ENCODE measurements at places on chromosomes 4 and X.

DNA sequence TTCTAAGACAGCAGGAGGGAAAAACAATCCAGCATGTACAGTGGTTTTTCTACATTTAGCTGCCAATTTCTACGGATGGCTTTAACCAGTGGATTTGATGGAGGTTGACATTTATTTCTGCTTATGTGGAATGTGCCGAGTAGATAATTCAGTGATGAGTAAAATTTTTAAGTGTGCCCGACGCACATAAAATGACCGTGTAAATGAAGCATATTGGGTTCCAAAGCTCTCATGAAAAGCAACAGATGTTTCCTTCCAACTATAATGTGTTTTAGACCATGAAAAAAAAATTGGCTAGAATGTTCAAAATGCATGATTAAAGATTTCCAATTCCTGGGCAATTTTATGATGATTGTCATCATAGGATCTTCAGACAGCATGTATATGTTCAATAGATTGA is 14.1 kb downstream of the INPP4B start:
- DNase-seq = no peak

DNA sequence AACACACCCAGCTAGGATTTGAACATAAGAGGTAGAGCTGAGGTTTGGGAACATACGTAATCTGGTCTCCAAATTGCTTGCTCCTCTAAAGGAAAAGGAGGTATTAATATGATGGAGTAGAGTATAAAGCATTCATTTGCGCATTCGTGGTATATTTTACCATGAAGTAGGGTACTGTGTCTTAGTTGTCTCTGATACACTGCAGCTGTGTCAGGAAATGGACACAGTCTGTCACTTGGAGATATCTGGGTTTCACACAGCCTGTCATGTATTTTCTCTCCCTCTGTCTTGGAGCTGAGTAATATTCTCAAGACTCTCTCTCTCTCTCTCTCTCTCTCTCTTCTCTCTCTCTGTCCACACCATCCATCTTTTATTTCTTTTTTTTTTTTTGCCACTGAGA is 274.8 kb upstream of the UGT8 start:
- DNase-seq = no peak

DNA sequence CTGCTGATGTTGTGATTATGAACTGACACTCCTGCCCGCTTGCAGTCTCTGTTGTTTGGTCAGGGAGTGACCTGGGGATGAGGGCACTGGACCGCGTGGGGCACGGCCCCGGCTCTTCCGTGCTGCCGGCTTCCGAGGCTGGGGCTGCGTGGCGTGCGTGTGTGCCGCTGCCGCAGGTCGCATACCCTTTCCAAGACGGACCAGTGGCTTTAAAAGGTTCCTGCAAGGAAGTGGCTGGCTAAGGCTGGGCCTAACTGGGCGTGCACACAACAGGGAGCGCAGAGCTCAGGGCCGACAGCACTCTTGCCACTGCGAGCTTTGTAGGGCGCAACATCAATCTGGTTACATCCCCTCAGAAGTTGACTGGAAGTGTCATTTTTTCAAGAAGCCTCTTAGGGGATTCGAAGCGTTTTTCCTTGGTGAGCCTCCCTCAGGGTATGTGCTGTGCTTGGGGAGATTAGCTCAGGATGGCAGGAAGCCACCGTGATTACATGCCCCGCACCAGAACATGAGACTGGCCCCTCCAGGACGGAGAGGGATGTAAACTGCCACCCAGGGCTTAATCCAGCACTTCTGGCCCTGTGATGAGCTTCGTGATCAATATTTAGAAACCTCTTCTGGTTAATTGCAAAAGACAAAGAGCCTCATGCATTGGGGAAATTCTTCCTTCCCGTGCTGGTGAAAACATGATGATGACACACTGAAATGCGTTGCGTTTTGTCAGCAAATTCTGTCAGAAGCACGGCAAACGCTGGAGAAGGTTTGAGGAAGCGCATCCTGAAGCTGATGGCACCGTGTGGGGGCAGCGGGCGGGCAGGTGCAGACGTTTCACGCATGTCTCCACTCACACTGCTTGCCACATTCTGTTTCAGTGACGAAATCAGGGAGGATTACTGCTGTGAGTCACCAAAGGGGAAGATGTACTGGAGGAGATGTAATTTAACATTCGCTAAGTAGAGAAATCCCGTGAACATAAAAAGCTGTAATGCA is 11.1 kb downstream of the MAEA start:
- DNase-seq = peak; percentile 68

DNA sequence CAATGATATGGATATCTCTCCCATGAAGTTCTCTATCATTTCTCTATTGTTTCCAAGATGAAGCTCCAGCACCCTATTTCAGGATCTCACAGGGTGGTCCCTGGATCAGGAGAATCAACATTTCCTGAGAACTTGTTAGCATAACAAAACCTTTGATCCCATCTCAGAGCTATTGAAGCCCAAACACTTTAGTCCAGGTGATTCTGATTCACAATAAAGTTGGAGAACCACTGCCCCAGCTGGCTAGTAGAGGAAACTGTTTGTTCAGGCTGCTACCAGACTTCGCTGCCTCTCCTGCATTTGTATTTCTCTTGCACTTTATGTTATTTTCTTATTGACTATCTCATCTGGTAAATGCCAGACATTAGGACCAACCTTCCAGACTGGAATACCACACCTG is 65.4 kb downstream of the CEP44 start:
- no peak for DNase-seq

- DNase-seq = no peak
These were observed 249.7 kb upstream of the TTC29 start for GRCh38 chr4:147195386-147195785.

DNA sequence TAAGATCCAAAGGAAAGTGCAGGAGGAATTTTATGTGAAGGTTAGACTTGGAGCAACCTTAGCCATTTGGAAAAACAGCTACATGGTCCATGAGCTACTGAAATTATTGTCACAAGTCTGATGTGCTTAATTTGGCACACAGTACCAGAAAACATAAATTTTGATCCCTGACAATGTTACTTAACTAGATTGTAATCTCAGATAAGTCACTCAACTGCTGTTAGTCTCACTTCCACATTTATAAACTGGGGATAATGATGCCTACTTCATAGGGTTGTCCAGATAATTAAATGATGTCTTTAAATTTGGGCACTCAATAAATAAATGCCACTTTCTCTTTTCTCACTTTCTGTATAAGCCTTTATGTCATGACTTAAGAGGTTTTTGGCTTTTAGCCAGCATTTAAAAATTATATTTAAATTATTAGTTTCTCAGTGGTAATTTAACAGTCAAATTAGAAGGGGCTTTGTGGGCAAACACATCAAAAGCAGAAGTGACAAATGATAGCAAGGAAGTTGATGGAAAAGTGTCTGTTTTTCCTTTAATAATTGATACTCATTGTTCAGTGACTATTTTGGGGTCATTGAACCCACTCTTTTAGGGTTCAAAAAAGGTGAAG is 58.3 kb downstream of the PAQR3 start:
- no peak for DNase-seq

GRCh38 chrX:75522565-75523431 is at the start of gene ZDHHC15:
Gene ZDHHC15, minus strand, starts transcription at chrX:75523037. Its CDS starts 13 bp downstream, at chrX:75523024.
- DNase-seq = peak; percentile 59

DNA sequence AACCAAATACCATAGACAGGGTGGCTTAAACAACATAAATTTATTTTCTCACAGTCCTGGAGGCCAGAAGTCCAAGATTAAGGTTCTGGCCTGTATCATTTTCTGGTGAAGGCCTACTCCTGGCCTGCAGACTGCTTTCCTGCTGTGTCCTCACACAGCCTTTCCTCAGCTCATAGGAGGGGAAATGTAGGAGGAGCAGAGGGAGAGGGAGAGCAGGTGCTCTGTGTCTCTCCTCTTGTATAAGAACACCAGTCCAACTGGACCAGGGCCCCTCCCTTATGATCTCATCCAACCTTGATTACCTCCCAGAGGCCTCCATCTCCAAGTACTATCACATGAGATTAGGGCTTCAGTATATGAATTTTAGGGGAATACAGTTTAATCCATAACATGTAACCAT is 34.3 kb downstream of the RAPGEF2 start:
- DNase-seq = no peak

GRCh38 chrX:30702736-30703135 is 49.5 kb downstream of the GK start:
- DNase-seq = no peak

- DNase-seq = no peak
These were observed 25.4 kb upstream of the LIMCH1 start for GRCh38 chr4:41512596-41512995.

DNA sequence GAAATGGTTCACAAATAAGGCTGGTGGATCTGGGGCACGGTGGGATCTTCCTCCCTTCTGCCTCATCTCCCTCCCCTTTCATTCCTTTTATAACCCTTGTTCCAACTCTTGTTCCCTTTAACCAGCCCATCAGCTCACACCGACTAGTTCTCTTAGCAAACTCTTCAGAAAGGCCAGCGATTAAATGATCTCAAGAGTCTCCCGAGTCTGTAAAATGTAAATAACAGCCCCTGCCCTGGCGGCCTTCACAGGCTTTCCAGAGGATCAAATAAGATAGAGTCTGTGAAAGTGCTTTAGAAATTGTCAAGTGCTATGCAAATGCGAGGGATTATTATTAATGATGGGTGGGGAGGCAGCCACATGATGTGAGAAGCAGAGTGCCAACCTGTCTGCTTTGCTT is 27.1 kb downstream of the TSC22D3 start:
- no peak for DNase-seq

GRCh38 chrX:49193542-49193964 is 6.4 kb downstream of the SYP start:
- DNase-seq = no peak

GRCh38 chr4:83851261-83852084 is 315.6 kb downstream of the GPAT3 start:
- DNase-seq = no peak

DNA sequence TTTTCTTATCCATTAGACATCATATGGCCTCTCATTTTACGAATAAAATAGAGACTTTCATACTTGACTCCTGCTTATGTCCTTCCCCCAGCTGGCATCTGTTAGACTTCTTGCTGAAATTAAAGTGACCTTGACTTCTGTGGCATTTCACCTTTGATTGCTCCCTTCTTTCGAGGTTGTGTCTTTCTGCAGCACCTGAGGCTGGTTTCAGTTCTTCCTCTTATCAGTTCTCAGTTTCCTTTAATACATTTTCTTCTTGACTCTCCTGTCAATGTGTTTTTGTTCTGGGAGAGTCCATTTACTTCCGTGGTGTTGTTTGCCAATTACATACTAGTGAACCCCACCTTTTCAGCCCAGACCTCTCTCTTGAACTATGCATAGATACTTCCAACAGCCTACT is 81.6 kb downstream of the RBPJ start:
- DNase-seq = no peak

DNA sequence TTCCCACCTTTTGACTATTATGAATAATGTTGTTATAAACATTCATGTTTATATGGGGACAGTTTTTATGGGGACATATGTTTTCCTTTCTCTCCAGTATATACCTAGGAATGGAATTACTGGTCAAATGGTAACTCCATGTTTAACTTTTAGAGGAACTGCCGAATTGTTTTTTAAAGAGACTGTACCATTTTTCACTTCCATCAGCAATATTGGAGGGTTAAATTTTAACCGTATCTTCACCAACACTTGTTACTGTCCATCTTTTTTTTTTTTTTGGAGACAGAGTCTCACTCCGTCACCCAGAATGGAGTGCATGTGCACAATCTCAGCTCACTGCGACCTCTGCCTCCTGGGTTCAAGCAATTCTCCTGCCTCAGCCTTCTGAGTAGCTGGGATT is 46.4 kb upstream of the PRPS1 start:
- DNase-seq = no peak

DNA sequence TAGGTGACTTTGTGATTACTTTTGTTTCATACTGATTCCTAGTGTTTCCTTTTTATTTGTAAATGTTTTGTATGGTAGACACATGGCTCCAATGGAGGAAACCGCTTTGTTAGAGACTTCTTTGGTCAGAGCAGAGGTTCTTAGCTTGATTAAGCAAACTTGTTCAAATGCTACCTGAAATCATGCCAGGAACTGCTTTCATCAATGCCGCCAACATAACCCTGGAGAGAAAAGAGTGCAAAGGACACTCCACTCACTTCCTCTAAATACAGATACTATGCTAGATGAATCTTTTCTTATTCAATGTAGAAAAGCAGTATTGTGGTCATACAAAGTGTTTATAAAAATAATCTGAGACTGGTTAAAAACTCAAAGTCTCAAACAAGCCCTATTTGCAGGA is 25.7 kb upstream of the COX7B2 start:
- DNase-seq = no peak

- no peak for DNase-seq
These were observed 486.2 kb downstream of the RPA4 start for GRCh38 chrX:97369947-97370346.

DNA sequence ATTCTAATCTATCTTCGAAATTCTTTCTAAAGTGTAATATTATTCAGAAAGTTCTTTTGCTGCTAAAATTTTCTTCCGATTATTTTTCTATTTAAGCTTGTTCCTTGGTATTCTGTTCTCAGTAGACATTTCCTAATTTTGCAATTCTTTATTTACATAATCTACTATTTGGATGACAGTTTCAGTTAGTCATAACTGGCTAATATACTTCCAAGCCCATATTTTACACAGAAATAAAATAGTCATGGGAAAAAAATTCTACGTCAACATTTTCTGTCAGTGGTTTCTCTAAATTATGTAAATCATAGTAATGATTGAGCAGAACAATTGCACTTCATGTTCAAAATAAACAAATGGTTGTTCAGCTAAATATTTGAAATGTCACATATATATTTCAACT is 178.0 kb upstream of the ANKRD50 start:
- no peak for DNase-seq

GRCh38 chrX:53160297-53160983 is 64.6 kb downstream of the KDM5C start:
- DNase-seq = no peak

DNA sequence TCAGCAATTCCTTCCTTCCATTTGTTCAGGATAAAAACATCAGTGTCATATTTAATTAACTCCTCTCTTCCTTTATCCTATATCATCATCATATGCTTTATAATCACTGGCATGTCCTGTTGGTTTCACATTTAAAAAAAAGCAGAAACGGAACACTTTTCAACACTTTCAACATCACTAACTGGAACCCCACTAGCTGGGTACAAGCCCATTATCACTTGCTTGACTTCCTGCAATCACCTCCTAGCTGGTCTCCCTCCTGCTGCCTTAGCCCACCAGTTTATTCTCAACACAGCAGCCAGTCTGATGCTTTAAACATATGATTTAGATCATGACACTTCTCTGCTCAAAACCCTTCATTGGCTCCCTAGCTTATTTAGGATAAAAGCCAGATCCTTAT is 116.4 kb upstream of the LSM6 start:
- no peak for DNase-seq

DNA sequence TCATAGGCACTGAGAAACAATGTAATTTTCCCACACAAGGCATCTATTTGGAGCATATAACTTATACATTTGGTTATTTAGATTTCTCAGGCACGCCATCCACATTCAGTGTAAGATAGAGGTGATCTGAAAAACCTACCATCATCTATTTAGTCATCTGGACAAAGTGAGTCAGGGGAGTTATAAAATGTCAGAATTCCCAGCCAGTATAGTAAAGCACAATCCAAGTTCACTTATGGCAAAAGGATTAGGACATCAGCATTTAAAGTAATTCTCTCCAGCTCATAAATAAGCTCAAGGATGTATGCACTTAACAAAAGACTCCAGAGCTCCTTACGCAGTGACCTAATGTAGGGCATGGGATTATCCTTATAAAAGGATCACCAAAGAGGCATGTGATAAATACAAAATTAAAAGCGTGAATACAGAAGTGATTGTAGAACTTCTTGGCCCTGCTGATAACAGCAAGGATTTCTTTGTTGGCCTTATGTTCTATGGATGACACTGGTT is 65.3 kb upstream of the DCLK2 start:
- no peak for DNase-seq
